ENCODE measurements at places on chromosomes 7 and 10.
A peak's percentile ranks its signal among the peaks of the same experiment; 100 is the strongest.

DNA sequence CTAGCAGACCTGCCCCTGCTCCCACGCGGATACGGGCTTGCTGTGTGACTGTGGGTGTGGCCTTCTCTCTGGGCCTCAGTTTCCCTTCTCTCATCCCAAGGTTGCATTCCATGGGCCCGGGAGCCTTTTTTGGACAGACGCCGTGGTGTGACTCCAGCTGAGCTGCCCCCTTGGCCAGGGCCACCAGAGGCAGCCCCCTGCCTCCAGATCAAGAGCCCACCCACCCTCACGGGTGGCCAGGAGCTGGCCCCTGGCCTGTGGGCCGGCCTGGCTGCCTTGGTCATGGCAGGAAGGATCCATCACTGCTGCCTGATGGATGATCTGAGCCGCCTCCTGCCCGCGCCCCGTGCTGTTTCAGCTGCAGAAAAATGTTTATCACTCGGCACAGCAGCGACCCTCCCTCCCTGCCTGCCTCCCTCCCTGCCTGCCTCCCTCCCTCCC, 27.8 kb upstream of the ELFN1 start:
- no peak for DNase-seq

GRCh38 chr10:96833220-96834001, 1.3 kb downstream of the LCOR start:
- peak; percentile 19 for DNase-seq

DNA sequence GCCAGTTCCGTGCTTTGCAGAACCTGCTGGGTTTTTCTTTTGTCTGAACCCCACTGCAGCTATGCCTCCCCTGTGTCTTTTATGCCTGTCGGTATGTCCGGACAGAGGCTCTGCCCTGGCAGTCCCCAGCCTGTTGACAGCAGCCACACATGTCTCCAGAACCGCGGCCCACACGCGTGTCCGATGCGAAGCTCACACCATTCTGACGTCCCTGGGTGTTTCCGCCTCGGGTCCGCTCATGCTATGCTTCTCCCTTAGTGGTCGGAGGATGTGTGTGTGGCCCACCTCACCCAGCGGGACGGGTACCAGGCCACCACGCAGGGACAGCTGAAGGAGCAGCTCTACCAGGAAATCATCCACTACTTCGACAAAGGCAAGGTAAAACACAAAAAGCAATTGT, 164.6 kb upstream of the NPS start:
- no peak for DNase-seq

DNA sequence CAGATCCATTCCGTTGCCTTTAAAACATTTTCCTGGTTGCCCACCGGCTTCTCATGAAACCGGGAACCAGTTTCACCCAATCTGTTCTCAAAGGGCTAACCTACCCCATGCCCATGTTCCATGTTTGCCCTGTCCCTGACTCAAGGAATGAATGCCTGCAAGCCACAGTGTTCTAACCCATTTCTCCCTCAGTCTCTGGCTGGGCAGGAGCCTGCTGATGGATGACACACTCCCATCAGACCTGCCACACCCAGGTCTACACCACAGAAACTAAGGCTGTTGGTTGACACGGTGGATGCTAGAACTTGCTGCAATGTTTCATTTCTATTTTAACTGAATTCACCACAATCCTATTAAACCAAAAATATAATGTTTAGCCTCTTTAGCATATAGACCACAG, 15.6 kb downstream of the CLRN3 start:
- DNase-seq: no peak

DNA sequence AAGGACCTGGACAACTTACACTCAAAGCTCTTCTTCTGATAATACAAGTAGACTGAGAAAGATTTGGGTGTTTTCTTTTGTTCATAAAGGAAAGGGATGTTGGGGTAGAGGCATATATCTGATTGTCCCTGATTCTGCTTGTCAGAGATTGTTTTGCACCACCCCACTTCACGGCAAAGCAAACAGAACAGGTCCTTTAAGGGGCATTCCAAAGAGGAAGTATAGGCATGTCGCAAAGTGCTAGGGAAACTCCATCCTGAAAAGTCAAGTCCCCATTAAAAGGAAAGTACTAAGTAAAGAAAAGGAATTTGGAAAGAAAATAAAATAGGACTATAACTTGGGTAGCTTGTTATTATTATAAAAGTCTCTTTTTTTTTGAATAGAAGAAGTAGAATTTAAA, 233.0 kb downstream of the DNAJB9 start:
- no peak for DNase-seq

- DNase-seq: no peak
Measured at GRCh38 chr7:106269254-106269961, 15.4 kb downstream of the NAMPT start.

- DNase-seq: no peak
Measured at GRCh38 chr7:37450035-37450434, 1.4 kb upstream of the ELMO1 start.

- no peak for DNase-seq
Measured at GRCh38 chr10:76935941-76936613, 701.5 kb downstream of the KCNMA1 start.

DNA sequence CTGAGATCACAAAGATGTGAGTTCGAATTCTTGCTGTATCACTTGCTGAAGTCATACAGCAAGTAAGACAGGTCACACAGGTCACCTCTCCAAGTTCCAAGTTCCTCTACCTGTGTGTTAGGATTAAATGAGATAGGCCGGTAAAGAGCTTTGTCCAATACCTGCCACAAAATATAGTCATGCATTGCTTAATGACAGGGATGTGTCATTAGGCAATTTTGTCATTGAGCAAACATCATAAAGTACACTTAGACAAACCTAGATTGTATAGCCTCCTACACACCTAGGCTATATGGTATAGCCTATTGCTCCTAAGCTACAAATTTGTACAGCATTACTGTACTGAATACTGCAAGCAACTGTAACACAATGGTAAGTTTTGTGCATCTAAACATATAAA, 469.4 kb downstream of the KCNMA1 start:
- DNase-seq: no peak

- no peak for DNase-seq
Measured at GRCh38 chr10:83253011-83253671, 886.2 kb upstream of the GHITM start.
